ENCODE measurements at places on chromosomes 7 and 10.
A peak's percentile ranks its signal among the peaks of the same experiment; 100 is the strongest.

GRCh38 chr10:112843623-112844022 is 106.4 kb upstream of the TCF7L2 start:
- DNase-seq = no peak

GRCh38 chr7:135447748-135448147 is 62.2 kb downstream of the CNOT4 start:
- no peak for DNase-seq

- DNase-seq = no peak
These were observed 136.4 kb downstream of the WNT2 start for GRCh38 chr7:117186218-117187010.

DNA sequence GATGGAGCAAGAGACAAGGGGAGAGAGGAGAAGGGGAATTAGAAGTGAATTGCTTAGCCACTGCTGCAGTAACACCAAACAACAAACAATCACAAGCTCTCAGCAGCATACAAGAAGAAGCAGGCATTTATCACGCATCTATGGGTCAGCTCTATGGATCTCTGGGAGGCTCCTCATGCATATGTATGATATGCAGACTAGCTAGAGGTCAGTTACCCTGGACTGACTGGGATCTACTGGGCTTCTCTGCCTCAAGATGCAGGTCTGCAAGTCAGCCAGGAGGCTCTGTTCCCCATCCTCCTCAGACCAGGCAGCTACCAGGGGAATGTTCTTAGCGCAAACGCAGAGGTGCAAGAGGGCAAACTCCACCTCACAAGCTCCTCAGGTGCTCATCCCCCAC is 64.7 kb upstream of the SEM1 start:
- no peak for DNase-seq

- DNase-seq = no peak
These were observed 101.5 kb upstream of the IMMP2L start for GRCh38 chr7:111663771-111664170.

DNA sequence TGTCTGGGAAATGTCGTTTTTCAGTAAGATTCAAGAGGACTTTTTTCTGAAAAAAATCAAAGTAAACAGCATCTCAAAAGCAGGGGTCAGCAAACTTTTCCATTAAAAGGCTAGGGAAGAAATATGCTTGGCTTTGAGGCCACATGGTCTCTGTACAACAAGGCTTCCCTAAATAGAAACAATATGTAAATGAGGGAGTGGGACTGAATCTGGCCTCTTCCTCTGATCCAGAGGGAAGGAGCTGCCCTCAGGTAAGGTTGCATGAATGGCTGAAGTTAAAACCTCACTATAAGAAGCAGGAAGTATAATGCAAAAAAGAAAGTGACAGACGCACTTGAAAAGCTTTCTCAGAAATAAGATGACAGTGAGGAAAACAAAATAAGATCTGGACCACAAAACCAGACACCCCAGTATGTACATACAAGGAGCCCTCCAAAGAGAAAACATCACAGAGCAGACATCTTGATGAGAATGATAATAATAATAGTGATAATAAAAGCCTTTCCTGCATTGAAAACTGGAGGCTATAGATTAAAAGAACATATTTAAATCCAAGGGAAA is 115.2 kb downstream of the PLXNA4 start:
- no peak for DNase-seq

- no peak for DNase-seq
These were observed 120.6 kb upstream of the AGK start for GRCh38 chr7:141430455-141431139.

DNA sequence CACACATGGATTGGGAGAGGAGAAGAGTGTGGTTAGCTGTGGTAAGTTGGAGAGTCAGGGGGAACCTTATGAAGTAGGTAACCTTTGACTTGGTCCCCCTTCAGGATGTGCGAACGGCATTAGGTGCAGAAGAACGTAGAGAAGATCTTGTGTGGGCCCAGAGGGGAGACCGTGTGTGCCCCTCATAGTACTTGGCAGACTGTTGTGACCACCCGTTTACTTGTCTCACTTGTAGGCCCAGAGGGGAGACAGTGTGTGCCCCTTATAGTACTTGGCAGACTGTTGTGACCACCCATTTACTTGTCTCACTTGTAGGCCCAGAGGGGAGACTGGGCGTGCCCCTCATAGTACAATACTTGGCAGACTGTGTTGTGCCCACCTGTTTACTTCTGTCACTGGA is 2.6 kb downstream of the GTPBP4 start:
- peak; percentile 46 for DNase-seq

DNA sequence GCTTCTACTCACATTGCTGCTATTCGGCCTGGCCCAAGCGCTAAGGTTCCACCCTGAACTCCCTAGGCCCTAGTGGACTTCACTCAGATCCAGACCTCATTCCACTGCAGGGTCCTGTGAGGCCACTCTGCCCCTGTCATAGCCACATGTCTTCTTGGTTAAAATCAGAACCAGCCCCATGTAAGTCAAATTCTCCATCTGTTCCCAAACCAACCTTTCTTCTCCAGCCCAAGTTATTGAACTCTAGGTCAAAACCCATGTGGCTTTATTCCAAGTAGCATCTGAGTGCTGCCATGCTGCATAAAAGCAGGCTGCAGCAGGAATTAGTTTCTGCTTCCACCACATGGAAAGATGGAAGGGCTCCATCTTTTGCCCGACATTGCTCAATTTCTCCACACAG is 281.2 kb downstream of the SNX13 start:
- no peak for DNase-seq

DNA sequence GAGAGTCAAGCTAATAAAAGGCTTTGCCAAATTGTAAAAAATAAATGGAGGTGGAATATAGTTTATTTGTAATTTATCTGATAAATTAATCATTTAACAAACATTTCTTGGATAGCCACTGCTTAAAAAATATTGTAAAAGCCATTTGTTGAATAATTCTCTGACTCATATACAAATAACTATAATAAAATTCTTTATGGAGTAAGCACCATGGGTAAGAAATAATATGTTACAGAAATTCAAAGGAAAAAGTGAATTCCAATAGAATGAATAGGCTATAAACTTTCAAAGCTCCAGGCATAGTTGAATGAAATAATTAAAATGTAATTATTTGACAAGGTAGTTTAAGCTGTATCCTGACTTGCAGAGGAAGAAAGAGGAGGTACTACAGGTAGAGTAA is 291.4 kb upstream of the TMEM229A start:
- DNase-seq = no peak

GRCh38 chr10:12513775-12514673 is 164.7 kb downstream of the CAMK1D start:
- DNase-seq = no peak

DNA sequence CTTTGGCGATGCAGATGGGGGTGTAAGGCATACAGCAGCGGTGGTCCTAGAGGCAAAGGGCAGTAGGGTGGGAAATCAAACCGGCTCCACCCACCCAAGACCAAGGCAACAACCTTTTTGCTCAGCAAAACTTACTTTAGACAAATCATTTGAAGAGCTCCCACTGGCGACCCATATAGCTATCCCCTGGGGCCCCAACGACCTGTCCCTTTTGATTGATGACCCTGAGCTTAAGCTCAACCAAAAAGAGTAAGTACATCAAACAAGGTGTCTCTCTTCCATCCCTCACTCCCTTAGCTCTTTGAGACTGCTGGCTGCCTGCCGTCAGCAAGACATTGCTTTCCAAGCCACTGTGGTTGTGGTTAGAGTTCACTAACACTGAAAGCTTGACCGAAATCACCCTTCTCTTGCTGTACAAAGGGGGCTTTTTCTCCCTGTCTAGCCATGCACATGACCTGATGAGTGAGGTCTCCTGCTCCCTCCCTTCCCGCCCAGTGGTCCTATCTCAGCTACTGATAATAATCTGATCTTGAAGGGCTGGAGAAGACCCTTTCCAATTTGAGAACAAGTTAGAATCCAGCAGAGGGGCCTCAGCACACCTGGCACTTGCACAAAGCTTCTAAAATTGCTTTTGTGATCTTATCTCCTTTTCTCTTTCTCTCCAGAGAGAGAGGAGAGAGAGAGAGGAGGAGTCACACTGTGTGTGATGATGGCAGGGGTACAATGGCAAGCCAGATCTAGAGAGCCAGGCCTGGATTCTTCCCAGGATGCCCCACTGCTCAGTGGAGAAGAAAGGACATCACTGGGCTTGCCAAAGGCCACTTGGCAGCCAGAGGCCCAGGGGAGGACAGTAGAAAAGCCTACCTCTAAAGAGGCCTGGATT is 42.2 kb downstream of the XPNPEP1 start:
- no peak for DNase-seq

DNA sequence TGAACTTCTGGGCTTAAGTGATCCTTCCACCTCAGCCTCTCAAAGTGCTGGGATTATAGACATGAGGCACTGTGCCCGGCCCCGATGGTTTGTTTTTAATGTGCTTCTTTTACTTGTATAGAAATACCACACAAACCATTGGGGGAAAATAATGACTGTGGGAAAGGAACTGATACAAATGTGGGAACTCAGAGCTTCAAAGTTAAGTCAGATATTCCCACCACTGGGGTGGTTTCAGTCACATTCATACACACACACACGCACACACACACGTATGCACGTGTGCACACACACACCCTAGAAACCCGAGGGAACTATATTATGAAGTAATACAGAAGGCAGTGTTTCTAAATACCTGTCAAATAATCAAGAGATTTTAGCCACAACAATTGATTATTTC is 17.0 kb downstream of the CPA4 start:
- no peak for DNase-seq
